ENCODE measurements at places on chromosomes 4 and X. TPM values are rescaled to one million over a fixed set of nuclear protein-coding genes. Genes with fewer than 3 reads are reported as not detected.

DNA sequence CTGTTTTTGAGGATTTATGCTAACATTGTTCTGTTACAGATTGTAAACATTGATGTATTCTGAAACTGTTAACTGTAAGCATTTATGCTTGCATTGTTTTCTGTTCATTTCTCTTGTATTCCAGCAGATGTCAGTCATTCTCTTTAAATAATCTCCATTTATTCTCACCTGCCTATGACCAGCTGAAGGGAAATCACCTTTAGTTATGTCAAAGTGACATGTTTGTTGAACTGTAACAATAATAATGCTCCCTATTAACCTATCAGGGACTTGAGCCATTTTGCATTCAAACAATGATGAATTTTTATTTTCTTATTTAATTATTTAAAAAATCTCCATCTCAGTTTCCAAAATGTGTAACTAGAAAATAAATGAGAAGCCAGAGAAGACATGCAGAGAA lies 58.0 kb downstream of the SPCS3 start:
- no peak for DNase-seq
- no peaks in the 10 kb centered on the region for H3K36me3 ChIP-seq
- no peak overlapping the region for H3K27ac ChIP-seq
- no peak overlapping the region for H3K4me3 ChIP-seq

DNA sequence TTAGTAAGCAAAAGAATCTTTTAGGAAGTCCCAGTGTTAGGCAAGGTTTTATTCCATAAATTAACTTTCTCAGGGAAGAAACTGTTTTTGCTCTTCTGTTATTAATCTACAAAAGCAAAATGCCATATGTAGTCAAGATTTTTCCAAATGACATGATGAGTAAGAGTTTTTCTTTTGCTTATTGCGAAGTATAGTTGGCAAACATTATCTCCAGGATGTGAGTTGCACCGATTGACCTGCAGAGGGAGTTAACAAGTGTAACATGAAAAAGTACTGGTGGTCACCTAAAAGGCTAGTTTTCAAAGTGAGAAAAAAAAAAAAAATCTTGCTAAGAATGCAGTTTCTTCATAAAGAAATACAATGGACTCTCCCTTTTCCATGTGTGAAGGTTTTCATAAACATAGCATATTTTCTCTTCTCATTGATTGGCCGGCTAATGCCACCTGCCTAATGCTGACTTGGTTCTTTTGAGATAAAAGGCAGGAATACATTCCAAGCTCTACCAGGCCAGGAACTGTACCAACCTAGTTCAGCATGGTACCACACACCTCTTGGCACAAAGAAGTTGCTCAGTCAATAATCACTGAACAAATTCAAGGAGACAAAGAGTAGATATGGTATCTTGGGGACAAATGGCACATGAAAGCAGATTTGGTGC lies 100.2 kb downstream of the LNX1 start:
- DNase-seq = peak; percentile 74
- no peak overlapping the region for H3K27ac ChIP-seq
- no peaks in the 10 kb centered on the region for H3K36me3 ChIP-seq
- peaks cover 8% of the 10 kb centered on the region for H3K4me1 ChIP-seq
- no peak overlapping the region for H3K4me3 ChIP-seq

GRCh38 chrX:149567621-149568417 lies 18.1 kb upstream of the HSFX3 start:
- no peak overlapping the region for H3K4me3 ChIP-seq
- H3K4me1 ChIP-seq = no peaks in the 10 kb centered on the region
- H3K27me3 ChIP-seq = no peaks in the 10 kb centered on the region
- no peak for DNase-seq
- H3K36me3 ChIP-seq = no peaks in the 10 kb centered on the region

- H3K27me3 ChIP-seq = no peaks in the 10 kb centered on the region
- no peak overlapping the region for H3K27ac ChIP-seq
- H3K4me1 ChIP-seq = peaks cover 8% of the 10 kb centered on the region
Observed at GRCh38 chr4:20391912-20392311, 140.2 kb downstream of the SLIT2 start.

- H3K4me1 ChIP-seq = no peaks in the 10 kb centered on the region
- no peak overlapping the region for H3K27ac ChIP-seq
- no peak for DNase-seq
- no peaks in the 10 kb centered on the region for H3K27me3 ChIP-seq
- no peak overlapping the region for H3K4me3 ChIP-seq
Observed at GRCh38 chr4:122525865-122526264, 69.3 kb upstream of the IL2 start.

GRCh38 chr4:135508006-135508714 lies 1306.6 kb upstream of the PABPC4L start:
- H3K4me1 ChIP-seq = no peaks in the 10 kb centered on the region
- no peaks in the 10 kb centered on the region for H3K27me3 ChIP-seq
- H3K27ac ChIP-seq = no peak overlapping the region
- H3K4me3 ChIP-seq = no peak overlapping the region
- no peaks in the 10 kb centered on the region for H3K36me3 ChIP-seq
- DNase-seq = no peak

DNA sequence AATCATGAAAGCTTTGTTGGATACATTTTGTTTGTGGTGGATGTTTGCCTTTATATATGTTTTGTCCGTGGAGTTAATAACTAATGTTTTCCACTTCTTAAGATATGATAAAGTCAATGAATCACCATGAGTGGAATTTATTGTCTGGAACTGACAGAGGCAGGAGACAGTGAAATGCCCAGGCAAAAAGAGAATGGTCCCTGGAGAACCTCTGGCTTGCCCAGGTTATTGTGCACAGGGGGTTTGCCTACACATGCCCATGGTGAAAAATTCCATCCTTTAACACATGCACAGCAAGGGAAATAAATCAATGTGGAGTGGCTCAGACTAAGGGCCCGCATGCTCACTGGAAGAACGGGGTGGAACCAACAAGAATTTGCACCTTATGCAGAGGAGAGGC lies 964.3 kb upstream of the GRIA3 start:
- no peaks in the 10 kb centered on the region for H3K36me3 ChIP-seq
- H3K4me1 ChIP-seq = no peaks in the 10 kb centered on the region
- no peak overlapping the region for H3K27ac ChIP-seq
- H3K4me3 ChIP-seq = no peak overlapping the region

DNA sequence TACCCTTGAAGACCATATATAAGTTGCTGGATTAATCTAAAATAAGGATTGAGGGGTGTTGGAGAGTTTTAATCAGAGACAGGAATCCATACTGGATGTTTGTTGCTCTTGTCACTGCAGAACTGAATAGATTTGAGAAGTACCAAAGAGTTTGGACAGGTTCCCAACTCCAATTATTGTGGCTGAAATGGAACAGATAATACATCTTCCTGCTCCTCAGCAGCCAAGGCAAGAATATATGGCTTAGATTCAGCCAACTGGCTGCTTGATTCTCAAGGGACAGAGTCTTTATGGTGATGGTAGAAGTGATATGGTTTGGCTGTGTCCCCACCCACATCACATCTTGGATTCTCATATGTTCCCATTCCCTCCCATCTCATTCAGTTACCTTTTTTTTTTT lies 97.0 kb upstream of the PDHA2 start:
- H3K4me3 ChIP-seq = no peak overlapping the region
- H3K36me3 ChIP-seq = no peaks in the 10 kb centered on the region
- H3K27me3 ChIP-seq = no peaks in the 10 kb centered on the region

DNA sequence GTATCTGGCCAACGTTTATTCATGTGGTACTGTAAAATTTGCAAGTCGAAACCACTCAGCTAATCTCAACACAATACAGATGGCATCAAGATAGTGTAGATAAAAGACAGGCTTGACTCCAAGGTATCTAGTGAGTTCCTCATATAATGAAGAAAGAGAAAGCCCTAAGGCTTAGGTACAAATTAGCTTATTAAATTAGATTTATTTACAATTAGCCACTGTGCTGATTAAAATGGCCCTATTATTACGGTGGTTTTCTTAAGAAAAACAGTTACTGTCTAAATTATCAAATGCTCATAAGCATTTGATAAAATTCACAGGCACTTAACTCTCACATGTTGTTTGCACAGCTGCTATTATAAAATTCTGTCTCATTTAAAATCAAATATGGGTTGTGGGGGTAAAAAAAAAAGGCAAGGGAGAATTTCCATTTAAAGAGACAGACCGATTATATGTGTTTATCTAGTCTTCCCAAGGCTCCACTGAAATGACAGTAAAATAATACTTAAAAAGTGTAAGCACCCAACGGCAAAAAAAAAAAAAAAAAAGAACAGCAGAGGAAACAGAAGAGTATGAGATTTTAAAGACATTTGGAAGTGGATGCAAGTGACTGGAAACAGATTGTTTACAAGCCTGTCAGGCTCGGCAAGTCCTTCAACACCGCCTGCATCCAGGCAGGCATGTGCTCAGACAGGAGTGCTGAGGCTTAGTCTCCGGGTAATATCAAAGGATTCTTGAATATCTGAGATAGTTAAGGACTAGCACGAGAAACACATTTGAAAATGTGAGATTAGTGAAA lies 55.1 kb downstream of the FAM13A start:
- H3K27me3 ChIP-seq = no peaks in the 10 kb centered on the region
- H3K36me3 ChIP-seq = no peaks in the 10 kb centered on the region
- H3K27ac ChIP-seq = no peak overlapping the region

DNA sequence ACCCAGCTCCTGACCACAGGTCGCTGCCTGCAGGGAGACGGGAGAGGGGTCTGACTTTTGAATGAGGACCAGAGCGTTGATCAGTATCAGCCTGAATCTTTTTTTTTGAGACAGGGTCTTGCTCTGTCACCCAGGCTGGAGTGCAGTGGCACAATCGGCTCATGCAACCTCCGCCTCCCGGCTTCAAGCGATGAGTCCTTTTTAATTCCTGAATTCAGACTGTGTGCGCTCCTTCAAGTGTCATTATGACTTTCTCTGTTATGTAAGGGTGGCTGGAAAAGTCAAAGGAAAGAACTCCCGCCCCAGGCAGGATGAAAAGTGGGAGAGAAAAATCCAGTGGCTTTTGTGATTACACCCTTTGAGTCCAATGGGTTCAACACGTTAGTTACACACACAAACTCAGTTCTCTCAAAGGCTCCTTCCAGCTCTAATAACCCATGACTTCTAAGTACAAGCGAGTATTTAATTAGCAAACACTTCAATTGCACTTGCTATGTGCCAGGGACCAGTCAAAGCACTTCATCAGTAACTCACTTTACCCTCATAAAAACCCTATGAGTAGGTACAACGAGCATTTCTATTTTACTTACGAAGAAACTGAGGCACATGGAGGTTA lies 44.4 kb downstream of the PDHA1 start:
- no peak overlapping the region for H3K27ac ChIP-seq
- H3K4me3 ChIP-seq = no peak overlapping the region
- H3K4me1 ChIP-seq = no peaks in the 10 kb centered on the region
- no peaks in the 10 kb centered on the region for H3K27me3 ChIP-seq
- no peaks in the 10 kb centered on the region for H3K36me3 ChIP-seq
- DNase-seq = no peak

- no peak overlapping the region for H3K4me3 ChIP-seq
- H3K4me1 ChIP-seq = no peaks in the 10 kb centered on the region
- no peak overlapping the region for H3K27ac ChIP-seq
- no peaks in the 10 kb centered on the region for H3K36me3 ChIP-seq
- DNase-seq = no peak
- no peaks in the 10 kb centered on the region for H3K27me3 ChIP-seq
Observed at GRCh38 chrX:69238887-69239231, 73.6 kb upstream of the PJA1 start.

DNA sequence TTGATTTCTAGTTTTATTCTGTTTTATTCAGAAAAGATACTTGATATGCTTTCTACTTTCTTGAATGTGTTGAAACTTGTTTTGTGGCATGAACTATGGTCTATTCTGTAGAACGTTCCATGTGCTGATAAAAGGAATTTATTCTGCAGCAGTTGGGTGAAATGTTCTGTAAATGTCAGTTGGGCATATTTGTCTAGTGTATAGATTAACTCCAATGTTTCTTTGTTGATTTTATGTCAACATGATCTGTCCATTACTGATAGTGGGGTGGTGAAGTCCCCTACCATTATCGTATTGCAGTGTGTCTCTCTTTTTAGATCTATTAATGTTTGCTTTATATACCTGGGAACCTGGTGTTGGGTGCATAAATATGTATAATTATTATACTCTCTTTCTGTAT lies 55.5 kb downstream of the CEP135 start:
- no peak for DNase-seq
- no peaks in the 10 kb centered on the region for H3K4me1 ChIP-seq
- H3K36me3 ChIP-seq = no peaks in the 10 kb centered on the region
- H3K27me3 ChIP-seq = no peaks in the 10 kb centered on the region
- no peak overlapping the region for H3K27ac ChIP-seq

DNA sequence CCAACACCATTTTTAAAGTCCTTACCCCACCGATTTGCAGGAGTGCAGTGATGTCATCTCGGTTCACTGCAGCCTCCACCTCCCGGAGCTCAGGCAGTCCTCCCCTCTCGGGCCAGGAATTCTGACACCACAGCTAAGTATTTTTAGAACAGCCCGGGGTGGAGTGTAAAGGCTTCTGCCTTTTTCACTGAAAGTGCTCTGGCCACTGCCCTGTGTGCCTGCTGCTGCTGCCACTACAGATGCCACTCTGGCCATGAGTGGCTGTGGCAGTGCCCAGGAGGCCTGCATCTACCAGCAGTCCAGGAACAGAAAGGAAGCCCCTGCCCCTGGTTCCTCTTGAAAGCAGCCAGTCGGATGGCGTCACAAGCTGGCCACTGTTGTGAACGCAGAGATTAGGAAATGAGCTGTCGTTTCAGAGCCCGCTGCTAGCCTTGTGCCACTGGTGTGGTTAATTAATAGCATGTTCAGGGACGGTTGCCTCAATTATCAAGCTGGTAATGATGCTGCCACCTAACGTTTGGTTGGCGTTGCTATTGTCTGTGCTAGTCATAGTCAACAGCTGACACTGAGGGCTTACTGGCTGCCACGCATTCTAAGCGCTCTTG lies 23.6 kb upstream of the TBC1D14 start:
- H3K27me3 ChIP-seq = no peaks in the 10 kb centered on the region
- peak; percentile 45 for DNase-seq

DNA sequence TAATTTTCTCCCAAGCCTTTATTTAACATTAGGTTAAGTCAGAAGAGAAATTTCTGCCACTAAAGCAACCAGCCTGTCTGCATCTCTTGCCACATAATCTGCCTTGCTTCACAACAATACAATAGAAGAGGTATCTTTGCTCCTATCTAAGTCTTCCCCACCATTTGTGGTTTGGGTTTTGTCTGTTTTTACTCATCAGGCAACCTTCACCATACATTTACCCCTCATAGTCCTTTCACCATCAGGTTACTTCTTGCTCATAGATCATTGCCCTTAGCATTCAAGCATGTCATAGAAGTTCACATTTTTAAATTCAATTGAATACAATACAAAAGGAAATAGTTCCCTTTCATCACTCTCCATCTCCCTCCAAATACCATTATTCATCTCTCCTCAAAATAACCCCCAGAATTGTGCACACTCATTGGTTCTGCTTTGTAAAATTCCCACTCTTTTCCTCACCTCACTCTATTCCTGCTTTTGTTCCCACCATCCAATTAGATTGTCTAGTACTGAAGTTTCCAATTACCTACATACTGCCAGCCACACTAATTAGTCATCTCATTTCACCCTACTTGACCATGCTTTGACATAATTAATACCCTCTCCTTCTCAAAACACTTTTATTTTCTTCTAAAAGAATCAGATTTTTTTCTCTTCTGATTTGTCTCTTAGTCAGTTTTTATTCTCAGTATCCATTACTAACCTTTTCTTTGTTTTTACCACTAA lies 1957.0 kb upstream of the AGA start:
- no peaks in the 10 kb centered on the region for H3K27me3 ChIP-seq
- no peak for DNase-seq
- H3K4me1 ChIP-seq = no peaks in the 10 kb centered on the region

The UGT2B11 gene
- total RNA-seq = not detected

The FMR1 gene
- total RNA-seq = 34.5 TPM

The HPSE gene
- 2.9 TPM for total RNA-seq

The CMC4 gene
- 27.0 TPM for total RNA-seq

The BMX gene
- total RNA-seq = 4.5 TPM

The MAGEC3 gene
- total RNA-seq = not detected

The TBC1D19 gene
- total RNA-seq = 19.9 TPM
